H54 (cell line): ENCODE measurements at places on chromosomes 7 and 10.

GRCh38 chr7:101238226-101239182 lies 902 bp upstream of the CLDN15 start:
- no peak for DNase-seq

GRCh38 chr10:129758207-129759021 lies 205.7 kb downstream of the EBF3 start:
- DNase-seq = no peak

DNA sequence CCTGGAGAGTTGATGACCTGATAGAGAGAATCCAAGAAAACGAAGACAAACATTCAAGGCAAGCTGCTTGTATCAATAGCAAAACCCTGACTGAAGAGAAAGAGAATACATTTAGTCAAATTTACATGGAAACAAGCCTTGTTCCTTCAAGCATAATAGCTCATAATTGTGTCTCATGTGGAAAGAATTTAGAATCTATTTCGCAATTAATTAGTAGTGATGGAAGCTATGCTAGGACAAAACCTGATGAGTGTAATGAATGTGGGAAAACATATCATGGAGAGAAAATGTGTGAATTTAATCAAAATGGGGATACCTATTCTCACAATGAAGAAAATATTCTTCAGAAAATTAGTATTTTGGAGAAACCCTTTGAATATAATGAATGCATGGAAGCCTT lies 18.0 kb downstream of the RBAK start:
- DNase-seq = no peak

GRCh38 chr10:96440361-96441292 lies 73.1 kb downstream of the TLL2 start:
- no peak for DNase-seq

DNA sequence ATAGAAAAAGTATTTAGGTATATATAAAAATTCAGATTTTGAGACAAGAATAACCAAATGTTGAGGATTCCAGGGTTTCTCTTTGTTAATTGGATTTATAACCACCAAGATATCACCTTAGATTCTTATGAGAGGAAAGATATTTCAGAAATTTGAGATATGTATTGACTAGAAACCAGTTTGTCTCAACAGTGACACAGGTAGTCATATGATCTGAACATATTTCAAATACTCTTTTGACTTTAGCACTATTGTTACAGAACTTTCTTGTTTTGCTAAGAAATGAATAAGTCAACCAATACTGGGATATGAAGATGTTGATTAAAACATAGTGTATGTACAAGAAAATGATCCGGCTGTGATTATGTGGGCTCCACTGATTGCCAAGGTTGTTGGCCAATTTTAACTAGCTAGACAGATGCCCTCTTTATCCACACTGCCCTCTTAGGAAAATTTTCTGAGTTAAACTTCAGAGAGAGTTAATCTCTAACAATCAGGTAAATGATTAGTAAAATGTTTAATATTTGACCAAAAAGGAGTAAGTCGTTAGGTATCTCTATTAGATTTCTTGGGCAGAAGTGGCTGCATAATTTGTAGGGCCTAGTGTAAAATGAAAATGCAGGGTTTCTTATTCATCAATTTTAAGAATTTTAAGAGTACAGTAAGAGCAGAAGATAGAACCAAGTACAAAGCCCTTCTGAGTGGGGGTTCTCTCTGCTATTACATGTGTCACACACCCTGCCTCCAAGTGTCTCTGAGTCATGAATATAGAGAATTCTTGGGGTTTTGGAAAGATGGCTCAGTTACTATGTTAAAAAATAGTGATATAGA lies 376.0 kb downstream of the TFEC start:
- DNase-seq = no peak

GRCh38 chr7:29587195-29587808 lies 23.7 kb downstream of the PRR15 start:
- no peak for DNase-seq
